Non-pigmented ciliary epithelial cell (primary cell): ENCODE measurements at places on chromosomes 6 and 20.
A peak's percentile ranks its signal among the peaks of the same experiment; 100 is the strongest.

DNA sequence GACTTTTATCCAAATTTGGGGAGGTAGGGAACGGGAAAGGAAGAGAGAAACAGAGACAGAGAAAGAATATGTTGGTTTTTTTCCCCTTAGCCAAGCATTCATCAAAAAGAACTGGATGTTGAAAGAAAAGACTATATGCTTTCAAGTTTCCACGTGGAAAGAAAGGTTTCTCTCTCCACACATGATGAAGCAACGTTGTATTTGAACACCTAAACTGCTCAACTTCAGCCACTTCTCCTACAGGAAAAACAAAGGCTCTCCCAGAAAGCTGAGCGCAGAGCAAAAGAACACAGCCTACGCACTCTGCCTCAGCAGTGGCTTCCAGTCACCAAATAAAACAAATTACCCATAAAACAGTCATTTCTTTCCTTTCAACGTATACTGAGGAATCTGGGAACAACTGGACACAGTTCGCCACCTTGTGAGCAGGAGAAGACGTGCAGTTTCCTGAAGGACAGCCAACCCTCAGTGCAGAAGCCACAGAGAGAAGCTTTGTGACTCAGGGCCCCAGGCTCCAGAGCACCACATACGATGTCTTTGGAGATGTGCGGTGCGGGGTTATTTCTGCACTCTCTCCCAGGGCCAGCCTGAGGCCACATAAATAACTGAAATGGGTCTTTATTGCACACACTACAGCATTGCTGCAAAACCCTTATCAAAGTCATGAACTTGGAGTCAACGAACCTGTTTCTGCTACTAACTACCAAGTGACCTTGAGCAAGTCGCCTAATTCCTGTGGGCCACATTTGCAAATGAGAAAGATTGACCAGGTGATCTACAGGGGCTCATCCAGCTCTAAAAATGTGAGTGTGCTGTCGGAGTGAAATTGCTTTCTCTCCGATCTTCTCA is 10.1 kb downstream of the IL17F start:
- DNase-seq: peak; percentile 17

DNA sequence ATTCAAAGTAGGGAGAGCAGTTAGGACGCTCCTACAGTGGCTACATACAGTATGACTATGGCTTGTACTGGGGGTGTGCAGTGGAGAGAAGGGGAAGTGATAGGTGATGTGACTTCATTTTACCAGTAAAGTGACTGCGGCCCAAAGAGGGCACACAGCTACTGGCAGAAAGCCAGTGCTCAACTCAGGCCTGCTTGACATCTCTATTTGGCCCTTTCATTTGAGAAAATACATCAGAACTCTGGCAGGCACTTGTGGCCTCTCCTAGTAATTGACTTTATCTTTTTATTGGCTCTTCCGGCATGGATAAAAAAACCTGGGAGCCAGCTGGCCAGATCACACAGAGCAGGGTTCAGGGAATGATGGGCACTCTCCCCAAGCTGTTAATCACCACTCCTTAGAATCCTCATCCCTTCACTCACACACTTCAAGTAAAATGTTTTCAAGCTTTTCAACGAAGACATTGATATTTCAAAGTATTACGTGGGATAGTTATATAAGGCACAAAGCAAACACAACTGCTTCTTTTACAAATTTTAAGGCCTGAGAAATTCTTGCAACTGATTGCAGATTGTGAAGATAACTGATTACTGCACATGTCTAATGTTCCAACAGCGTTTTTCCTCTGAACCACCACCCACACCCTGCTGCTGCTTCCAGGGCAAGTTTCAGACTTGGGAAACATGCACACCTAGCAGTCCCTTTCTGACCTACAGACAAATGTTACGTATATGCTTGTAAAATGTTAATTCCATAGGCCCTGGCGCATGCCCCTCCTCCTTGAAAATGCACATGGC is 73.5 kb downstream of the TNFRSF21 start:
- no peak for DNase-seq

- no peak for DNase-seq
These were observed 11.5 kb downstream of the SLC4A11 start for GRCh38 chr20:3227506-3227905.

DNA sequence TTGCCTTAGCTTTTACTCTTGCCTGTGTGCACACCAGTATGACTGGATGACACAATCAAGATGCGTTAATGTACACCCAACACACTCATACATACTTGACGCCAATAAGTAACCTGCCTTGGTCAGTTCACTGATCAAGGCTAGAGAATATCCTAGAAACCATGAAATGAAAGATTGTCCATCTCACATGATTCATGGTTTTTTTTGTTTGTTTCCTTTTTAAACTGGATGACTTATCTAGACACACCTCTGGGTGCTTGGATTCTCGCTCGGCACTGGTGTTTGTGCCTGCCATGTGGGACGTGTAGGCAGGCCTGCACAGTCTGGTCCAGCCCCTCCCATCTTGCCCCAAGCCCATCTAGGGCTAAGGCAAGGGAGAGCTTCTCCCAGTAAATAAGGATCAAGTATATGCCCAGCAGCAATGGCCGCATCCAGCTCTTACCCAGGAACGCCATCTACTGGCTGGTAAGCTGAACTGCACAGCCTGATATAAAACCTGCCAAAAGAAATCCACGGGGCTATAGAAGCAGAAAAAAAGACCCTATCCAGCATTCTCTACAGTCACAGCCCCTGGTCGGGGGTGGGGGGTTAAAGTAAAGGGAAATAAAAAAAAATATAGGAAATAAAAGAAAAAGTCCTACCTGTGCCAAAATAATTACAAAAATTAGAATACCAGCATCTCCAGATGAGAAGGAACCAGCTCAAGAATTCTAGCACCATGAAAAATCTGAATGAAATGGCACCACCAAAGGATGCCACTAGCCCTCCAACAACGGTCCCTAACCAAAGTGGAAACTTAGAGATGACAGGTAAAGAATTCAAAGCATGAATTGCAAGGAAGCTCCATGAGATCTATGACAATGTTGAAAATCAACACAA is 73.3 kb downstream of the OTOR start:
- DNase-seq: no peak

DNA sequence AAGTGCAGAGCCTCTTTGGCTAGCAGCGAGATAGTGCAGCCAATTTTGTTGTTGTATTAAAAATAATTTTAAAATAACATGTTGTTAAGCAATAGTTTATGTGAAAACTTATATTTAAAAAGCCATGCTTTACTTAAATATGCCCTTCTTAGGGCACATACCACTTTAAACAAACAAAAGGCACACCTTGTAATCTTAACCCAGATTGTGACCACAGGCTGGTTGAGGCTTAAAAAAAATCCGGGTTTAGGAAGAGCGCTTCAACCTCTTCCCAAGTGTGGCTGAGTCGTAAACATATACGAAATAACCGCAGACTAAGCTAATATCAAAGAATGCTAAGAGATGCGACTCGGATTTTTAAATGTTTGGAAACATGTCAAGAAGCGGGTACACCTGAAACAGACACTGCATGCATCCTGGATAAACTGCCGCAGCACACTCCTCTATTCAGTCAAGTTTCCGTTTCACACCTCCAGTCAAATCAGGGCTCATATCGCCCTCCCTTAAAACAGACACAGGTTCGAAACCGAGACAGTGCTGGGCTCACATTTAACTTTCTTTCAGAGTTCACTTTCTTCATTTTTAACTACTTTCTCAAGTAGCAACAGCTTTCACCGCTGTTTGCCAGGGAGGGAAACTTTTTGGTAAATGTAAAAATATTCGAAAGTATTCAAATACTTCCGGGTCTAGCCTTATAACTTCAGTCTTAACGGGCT is 1.5 kb downstream of the DEK start:
- DNase-seq: no peak

DNA sequence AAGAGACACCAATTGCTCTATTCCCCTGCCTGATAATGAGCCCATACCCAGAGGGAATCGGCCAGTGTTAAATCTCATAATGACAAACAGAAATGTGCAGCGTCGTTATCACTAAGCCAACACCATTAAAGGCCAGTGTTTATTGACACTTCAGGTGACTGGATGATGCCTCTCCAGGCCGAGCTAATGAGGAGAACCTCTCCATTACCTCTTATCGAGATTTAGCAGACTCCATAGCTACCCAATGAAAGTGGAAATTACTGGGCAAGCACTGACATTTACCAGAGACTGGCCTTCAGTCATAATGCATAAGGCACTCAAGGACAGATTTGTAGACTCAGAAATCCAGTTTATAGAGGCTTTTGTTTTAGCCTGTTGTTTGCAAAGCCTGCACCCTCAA is 669.5 kb downstream of the MAFB start:
- no peak for DNase-seq

DNA sequence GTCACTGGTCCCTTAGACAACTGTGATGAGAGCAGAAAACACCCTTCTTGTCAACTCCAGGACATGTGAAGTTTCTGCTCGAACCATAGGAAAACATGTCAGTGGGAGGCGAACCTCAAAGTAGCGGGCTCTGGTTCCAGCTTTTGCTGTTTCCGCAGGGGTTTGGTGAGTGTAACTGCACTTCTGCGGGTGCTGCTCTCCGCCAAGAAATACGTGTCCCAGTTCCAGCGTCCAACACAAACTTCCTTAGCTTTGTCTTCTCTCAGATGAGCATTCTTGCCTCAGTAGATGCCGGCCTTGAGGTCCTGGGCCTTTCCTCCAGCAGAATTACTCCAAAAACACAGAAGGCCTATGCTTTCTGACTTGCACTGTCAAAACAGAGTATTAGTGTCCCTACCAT is 156.3 kb downstream of the FNDC1 start:
- no peak for DNase-seq

- DNase-seq: no peak
These were observed at the start of gene GMEB2 for GRCh38 chr20:63626424-63627128. TSS of gene GMEB2 (minus strand) at chr20:63627101. CDS start at chr20:63619397, 7,704 bp downstream.

DNA sequence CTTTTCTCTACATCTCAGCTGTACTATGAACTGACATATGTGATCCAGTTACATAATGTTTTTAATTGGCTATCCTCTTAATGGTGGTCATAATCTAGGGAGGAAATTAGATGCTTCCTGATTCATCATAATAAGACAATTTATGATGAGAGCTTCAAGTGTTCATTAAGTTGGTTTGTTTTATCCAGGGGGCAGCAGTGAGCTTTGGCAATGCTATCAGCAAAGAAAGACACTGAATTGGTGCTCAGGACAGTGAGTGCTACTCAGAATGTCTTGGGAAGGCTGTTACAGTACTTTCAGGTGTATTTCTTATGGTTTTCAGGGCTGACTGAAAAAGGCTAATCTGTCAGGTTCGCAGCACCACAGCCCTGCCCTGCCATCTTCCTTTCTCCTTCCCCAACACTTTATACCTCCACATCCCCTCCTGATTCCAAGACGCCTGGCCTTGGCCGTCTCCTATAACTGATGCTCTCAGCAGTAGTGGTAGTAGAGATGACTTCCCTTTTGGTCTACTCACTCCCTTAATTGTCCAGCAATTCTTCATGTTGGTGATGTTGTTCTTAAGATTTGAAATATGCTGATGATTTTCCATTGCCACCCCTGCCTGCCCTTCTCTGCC is 67.0 kb upstream of the TNFAIP3 start:
- DNase-seq: no peak

GRCh38 chr6:18154507-18155149 is at the start of gene TPMT:
TSS of gene TPMT (minus strand) at chr6:18155077. CDS start at chr6:18149127, 5,950 bp downstream.
- DNase-seq: no peak

GRCh38 chr6:107820338-107821261 is 3.5 kb downstream of the SCML4 start:
- DNase-seq: no peak

DNA sequence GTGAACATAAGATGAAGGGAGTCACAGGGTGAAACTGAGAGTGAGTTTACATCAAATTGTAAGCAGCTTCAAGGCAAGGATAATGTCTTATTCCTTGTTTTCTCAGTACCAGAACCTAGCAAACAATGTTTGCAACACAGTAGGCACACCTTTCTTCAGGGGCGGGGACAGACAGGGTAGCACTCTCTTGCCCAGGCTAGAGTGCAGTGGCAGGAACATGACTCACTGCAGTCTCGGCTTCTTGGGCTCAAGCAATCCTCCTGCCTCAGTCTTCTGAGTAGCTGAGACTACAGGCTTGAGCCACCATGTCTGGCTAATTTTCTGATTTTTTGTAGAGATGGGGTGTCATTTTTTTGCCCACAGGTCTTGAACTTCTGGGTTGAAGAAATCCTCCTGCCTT is 299.8 kb downstream of the CD83 start:
- no peak for DNase-seq

DNA sequence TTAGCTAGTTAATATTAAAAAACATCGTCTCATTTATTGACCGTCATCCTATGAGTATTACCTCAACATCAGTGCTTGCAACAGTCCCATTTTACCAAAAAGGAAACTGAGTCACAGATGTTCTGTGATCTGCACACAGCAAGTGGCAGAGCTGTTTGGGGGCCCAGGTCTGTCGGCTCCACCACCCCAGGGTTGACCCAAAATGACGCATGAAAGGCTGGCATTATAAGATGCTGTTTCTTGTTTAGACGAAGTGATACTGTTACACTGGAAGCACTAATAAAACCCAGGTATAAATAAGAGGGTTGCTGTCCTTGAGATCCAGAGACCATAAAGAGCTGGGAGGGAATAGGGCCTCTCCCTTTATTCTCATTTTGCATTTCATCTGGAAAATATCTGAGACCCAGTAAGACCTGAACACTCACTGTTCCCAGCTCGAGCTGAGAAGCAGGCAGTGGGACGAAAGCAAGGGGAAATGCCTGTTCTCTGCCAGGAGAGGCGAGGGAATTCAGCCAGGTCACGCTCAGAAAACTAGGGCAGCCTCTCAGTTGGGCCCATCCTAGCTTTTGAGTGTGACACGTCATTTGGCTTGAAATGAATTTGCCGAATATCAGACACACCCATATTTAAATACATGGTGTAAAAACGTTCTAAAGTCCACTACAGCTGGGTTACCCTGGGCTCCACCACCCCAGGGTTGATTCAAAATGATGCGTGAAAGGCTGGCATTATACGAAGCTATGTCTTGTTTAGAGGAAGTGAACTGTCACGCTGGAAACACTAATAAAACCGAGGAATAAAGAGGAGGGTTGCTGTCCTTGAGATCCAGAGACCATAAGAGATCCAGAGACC is 1.4 kb upstream of the MICAL1 start:
- DNase-seq: no peak

- peak; percentile 5 for DNase-seq
These were observed 286.6 kb downstream of the TENT5A start for GRCh38 chr6:81465859-81466258.

GRCh38 chr6:19719691-19720128 is 117.5 kb upstream of the ID4 start:
- DNase-seq: no peak

DNA sequence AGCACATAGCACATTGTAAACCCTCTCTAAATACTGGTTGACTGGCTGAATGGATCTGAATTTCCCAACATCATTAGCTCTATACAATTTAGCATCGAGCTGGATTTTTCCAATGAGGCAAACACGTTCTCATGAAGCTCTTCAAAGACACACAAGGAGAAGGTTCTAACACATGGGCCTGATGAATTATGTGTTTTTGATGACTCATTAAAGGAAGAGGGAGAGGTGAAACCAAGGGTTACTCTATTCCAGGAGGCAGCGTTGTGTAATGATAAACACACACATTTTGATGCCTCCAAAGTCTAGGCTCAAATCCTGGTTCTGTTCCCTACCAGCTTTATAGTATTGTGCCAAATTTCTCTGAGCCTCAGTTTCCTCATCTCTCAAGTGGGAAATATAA is 84.3 kb downstream of the PFDN4 start:
- DNase-seq: no peak
